ENCODE measurements at places on chromosomes 5 and 9.

DNA sequence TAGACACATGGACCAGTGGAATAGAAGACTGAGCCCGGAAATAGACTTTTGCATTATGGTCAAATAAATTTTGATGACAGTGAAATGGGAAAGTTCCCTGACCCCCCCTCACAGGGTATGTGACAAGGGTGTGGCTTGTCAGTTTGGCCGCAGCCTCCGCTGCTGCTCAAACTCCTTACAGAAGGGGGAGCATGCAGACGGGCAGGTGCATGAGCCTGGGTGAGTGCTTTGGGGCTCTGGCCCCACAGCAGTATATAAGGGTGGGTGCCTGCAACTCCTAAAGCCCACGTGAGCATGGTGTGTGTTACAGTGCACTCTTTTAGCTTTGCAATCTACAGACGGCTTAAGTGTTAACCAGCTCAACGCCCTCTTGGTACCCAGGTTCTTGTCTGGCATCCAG, 21.9 kb upstream of the CAPSL start:
- DNase-seq = no peak

DNA sequence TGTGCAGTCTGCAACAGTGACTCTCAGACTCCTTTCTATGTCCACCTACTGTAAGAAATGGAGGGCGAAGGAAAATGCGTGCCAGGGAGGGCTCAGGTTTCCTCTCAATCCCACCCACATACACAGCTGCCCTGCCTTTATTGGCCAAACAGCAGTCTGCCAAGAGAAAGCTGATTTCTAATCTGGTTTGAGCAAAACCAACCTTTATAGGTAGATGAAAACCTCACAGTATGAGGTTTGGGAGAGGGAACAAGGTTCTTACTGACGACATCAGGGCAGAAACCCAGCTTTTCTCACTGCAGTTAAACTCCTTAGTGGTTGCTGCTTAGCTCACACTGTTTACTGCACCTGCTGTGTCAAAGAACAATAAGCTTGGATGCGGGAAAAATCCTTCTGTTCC, 152.3 kb upstream of the KLF9 start:
- no peak for DNase-seq

DNA sequence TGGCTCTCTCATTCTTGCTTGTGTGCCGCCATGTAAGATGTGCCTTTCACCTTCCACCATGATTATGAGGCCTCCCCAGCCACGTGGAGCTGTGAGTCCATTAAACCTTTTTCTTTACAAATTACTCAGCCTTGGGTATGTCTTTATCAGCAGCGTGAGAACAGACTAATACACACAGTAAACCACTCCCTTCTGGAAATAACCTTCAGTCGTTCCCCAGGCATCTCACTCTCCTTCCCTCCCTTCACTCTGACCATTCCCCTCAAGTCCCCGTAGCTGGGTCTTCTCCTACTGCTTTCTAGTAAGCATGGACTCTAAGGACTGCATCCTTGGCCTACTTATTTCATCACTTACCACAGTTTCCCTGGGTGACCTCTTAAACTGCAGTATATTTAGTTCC, 493.9 kb downstream of the CCDC171 start:
- DNase-seq = no peak

DNA sequence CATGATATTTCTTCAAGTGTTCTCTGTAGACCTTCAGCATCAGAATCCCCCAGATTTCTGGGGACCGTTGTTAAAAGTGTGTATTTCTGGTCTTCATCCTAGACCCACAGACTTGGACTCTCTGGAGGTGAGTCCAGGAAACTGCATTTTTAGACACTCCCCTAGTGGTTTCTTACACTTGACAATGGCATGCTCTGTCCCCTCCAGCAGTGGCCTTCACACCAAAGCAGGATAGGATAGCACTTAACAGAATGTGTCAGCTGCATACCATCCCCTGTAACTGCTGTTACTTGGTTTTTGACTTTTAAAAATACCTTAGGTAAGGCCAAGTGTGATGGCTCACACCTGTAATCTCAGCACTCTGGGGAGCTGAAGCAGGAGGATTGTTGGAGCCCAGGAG, 20.8 kb downstream of the CDO1 start:
- DNase-seq = peak; percentile 28

GRCh38 chr9:7405924-7406604, 393.5 kb downstream of the DMAC1 start:
- no peak for DNase-seq

DNA sequence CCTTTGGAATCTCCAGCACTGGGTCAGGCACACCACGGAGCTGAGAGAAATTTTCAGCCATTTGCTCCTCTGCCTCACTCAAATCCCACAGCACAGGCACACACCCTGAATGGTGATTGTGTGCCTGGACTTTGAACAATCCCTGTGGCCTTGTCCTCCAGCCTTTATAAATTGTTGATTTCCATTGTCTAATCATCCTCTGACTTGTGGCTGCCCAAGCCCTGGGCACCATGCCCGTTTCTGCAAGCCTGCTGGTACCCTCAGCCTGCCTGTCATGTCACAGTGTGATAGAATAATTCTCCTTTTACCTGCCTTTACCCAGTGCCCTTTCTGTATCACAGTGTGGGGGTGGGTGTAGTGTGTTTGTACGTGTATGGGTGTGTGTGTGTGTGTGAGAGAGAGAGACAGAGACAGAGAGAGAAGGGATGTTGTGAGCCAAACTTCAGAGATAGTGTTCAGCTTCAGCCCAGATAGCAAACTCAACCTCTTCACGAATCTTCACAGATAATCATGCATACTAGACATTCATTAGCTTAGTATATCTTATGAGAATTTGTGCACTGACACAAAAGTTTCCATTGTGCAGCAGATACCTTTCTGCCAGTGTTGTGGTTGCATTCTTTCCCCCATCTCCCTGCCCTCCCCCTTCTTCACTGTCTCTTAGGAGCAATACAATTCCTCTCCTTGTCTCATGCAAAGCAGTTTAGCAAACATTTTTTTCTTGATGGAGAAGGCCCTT, 27.8 kb upstream of the SLC44A1 start:
- DNase-seq = no peak

GRCh38 chr9:90787771-90788460, 13.7 kb upstream of the SYK start:
- no peak for DNase-seq

DNA sequence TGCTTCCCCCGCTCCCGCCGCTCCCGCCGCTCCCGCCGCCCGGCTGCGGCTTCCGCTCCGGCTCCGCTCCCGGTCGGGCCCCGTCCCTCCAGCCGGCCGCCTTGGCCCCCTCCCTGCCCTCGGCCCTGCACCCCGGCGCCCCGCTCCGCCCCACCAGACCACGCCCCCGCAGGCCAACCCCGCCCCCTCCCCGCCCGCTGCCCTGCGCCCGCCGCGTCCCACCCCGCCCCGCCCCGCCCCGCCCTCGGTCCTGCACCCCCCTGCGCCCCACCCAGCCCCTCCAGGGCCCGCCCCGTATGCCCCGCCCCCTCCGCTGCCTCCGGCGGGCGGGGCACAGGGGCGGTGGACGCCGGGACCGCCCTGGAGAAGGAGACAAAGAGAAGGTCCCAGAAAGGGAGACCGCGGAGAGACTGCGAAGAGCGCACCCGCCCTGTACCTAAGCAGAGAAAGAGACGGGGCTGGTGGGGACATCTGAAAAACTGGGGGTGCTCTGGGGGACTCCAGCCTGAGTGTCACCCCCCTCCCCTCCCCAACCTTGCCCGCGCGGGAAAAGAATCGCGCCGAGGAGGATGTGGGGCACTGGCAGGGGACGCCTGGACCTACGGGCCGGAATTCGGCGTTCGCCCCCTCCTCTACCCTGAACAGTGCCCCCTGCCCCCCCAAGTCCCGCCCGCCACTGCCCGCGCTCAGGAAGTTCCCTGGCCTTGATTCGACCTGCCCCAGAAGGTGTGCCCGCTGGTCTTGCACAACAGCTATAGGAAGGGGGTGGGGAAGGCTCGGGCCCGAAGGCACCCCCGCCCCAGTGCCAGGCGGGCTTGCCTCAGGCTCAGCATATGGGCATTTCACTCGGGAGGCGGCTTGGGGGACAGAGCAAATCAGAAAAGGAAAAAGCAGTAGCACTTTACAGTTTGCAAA, 42.8 kb upstream of the STXBP1 start:
- DNase-seq = peak; percentile 83

DNA sequence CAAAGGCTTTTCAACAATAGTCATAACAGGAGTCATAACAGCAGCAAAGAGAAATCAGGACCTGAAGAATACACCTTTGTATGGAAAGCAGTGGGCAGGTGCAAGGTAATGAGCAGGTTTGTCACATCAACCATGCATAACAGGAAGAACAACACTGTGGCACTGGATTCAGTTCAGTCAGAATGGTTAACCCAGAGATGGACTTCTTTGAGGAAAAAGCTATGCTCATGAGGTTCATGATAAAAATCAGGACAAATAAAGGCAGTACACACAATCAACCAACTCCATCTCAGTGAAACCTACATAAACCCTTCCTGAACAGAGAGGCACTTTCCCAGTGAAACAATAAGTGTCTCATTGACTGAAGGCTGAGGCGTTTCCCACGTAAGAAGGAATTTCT, 27.0 kb downstream of the ABITRAM start:
- DNase-seq = no peak

- DNase-seq = peak; percentile 39
Measured at GRCh38 chr5:107808671-107809137, 138.0 kb upstream of the EFNA5 start.

DNA sequence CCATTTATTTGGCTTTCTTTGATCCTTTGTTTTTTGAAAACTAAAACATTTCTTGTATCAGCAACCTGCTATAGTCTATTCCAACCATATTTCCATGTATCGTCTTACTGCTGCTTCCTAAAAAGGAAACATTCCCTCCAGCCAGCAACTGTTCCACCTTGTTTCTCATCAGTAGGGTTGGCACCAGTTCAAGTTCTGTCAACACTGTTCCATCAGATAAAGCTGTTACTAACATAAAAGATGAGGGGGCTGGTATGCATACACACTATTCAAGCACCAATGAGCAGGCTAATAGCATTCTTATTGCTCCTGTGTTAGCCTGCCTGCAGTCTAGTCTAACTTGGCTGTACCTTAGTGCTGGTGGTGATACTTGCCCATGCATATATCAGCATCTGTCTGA, 178.3 kb downstream of the CWC27 start:
- DNase-seq = no peak

DNA sequence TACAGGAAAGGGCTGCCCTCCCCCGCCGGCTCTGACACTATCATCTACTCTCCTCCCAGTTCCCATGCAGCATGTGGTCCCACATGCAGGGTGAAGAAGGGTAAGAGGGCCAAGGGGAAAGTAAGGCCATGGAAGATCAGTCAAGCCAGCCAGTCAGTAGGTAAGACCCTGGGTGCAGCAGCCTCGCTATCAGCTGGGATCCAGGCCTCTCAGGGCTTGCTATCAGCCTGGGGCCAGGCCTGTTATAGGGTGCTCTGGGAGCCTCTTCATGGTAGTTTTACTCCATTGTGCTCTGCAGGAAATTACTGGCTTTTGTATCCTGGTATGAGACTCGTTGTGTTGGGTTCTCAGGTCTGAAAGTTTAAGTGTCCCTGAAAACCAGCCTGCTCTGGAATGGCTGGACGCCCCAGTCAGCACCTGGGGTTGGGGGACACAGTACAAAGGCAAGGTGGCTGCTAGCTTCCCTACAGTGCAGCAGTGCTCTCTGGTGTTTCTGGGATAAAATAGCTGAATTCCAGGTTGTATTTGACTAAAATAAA, 21.4 kb downstream of the SLC22A4 start:
- no peak for DNase-seq

- DNase-seq = no peak
Measured at GRCh38 chr5:159819591-159820411, 96.5 kb upstream of the ADRA1B start.

GRCh38 chr9:14056316-14056861, 257.6 kb downstream of the NFIB start:
- DNase-seq = no peak

- DNase-seq = no peak
Measured at GRCh38 chr5:142032747-142033631, 20.2 kb upstream of the GNPDA1 start.

DNA sequence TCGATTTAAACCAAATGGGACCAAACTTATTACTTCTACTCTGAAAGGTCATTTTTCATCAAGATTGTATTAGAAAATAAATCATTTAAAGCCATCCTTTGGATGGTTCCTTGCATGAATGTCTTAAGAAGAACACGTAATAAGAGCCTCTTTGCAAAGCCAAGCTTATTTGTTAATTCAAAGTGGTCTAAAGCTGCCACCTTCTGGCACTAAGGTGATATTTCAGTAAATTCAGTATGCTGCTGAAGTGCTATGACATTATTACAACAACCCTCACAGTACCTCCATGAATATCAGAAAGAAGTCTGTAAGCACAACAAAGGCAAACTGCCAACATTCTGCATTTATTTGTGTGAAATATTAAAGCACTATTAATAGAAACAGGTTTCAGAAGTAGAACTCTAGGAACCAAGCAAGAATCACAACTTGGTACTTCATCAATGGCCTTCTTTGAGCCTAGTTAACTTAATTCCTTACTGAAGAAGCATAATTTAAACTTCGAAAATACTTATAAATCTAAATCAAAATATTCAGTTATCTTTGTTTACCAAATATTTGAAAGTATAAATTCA, 53.1 kb upstream of the TYRP1 start:
- peak; percentile 50 for DNase-seq

DNA sequence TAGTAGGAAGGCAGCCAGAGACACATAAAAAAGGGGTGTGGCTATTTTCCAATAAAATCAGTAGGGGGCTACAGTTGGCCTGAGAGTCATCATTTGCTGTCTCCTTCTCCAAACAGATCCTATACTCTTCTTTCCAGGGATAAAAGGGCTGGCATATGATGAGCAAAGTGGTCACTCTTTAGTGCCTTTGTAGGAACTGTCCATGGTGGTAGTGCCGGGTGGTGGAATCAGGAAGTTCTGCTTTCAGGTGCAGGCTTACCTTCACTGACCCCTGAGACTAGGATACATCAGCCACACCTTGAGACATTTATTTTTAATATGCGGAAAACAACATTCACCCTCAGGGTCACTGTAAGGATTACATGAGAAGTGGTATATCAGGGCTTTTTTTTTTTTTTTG, 80.8 kb downstream of the ASTN2 start:
- DNase-seq = no peak

GRCh38 chr5:72356361-72356760, 36.2 kb downstream of the PTCD2 start:
- DNase-seq = no peak

DNA sequence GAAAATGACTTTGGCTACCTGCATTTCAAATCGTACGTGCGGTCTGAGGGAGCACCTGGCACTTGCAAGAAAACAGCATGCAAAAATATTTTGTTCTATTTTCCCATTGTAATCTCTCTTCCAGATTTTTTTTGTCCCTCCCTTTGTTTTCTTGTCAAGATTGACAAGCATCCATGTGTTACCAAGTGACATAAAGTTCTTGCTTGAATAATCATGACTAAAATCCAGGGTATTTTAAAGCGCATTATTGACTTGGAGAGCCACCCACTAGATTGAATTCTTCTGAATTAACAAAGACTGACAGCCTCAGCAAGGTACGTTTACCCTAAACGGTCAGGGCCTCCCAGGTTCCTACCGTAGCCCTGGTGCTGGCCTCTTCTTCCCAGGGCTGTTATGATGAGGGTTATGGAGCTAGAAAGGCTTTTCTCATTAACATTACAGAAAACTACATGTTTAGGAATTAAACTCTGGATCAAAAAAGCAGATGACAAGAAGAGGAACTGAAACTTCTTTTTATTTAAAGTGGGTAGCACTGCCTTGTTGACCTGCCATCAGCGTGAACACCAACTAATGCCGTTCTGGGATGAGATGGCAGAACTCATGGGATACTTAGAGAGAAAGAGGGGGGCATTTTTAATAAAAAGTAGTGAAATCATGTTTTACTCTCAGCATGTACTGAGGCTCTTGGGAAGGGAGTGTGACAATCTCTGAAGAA, 297.0 kb downstream of the EFNA5 start:
- DNase-seq = no peak
